T-helper 22 cell (primary cell): ENCODE measurements at places on chromosomes 2 and 18.

DNA sequence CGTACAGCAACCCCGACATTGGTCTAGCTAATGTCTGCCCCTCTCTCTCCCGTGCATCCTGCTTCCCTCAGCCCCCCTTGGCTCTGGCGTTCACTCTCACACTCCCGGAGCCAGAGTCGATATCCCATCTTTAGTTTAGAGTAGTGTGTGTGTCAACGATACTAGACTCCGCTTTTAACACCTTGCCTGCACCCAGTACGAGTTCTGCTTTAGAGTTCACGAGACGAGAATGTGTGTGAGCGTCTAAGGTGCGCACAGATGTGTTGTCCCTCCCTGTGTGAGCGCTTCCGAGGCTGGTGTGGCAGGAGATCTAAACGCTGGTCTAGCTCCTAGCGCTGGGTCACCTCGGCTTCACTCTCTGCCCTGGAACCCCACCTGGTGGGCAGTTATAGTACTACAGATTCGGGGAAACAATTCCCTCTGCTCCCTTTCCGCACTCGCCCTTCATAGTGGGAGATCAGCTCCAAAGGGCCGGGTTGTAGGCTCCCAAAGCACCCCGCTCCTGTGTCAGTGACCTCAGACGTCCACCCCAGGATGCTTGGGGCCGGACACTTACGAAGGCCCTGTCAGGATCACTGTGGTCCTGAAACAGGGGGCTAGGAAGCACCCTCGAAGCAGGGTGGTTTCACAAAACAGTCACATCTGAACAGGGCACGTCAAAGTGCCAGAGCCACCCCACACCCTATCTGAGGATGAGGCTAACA, 2.6 kb upstream of the CYP26B1 start:
- DNase-seq = no peak

DNA sequence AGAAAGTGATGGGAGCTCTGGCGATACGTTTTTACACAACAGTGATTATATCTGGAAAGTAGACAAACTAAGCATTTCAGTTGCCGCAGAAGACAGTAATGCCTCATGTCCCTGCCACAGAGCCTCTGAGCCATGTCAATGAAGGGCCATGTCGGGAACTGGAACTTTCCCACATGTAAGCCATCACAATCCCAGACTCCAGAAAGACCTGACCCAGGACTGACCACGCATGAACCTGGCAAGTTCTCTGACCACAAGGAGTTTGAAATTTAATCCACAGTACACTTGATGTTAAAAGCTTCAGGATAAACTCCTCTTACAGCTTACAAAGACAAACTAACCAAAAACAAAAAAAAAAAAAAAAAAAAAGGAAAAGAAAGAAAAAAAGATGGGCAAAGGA, 267.3 kb downstream of the SLC8A1 start:
- DNase-seq = no peak

- DNase-seq = no peak
These were observed 270.5 kb upstream of the GYPC start for GRCh38 chr2:126385441-126385840.

DNA sequence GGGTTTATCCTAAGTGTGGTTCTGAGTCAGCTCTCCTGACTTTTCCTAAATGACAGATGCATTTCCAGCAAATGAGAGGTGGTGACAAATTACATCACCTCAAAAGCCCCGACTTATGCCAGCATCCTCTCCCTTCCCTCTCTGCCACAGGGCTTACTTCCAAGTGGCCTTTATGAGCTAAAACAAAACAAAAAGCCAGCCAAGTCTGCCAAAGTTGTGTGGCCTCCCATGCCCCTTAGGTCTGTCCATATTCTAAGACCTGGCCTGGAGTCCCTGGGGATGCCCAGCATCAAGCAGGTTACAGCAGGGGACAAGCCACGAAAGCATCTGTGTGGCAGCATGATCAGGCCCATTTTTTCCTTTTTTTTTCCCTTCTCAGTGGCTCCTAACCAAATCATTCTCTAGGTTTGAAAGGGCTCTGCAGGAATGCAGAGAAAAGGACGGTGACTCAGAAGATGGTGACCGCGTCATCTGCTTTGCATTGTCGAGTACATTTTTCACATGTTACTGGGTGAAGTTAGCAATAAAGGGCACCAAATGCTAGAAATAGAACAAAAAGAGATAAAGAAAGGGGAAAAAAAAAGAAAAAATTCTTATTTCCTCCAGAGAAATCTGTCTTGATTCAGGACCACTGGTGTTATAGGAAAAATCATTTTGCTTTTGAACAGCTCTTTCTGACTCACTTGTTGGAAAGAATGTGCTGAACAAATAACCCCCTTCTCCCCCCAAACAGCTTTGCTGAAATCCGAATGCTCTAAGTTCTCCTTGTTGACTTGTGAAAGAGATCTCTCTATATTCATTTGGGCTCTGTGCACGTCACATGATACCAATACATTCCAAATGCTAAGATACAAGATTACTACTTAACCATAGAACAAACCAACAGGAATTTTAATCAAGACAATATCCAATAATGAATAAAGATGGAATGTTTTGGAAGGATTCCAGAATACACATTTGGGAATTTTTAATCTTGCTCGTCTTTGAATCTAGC, 178.7 kb downstream of the EN1 start:
- DNase-seq = no peak

GRCh38 chr2:238433941-238434845, 7.5 kb downstream of the ASB1 start:
- no peak for DNase-seq

DNA sequence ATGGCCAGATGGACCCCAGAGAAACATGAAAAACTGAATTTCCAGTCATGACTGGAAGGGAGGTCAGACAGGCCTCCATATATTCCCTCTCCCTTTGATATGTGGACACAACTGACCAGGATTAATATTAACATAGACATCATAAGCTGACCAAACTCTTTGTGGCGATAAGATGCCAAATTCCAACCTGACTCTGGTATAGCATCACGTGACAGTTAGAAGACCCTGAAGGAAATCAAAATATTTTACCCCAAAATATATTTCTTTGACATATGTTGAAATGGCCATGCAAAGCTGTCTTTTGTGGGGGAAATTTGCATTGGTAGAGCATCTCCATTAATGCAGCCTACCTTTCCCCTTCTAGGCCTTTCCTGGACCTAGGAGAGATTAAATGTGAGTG, 36.7 kb downstream of the ST6GAL2 start:
- DNase-seq = no peak

DNA sequence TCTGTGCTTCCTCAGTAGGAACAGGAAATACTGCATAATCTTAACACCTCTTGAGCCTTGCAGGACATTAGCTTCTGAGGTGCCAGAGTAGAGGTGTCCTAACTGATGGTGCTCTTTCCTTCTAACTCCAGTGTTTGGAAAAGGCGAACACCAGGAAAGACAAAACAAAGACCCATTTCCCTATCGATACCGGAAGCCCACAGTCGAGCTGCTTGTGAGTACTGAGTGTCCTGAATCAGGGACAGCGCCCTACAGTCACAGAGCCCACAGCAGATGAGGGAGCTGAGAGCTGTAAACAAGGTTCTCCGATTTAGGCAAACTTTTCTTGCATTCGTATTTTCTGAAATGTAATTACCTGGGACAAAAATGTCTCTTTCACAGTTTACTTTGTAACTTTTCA, 50.7 kb downstream of the SLC14A2 start:
- DNase-seq = no peak

GRCh38 chr2:27021253-27022049, 11.3 kb upstream of the TMEM214 start:
- no peak for DNase-seq

GRCh38 chr18:22169011-22169888, at the start of gene GATA6:
Gene GATA6, plus strand, starts transcription at chr18:22169589. Its CDS starts 1,556 bp downstream, at chr18:22171145.
- no peak for DNase-seq
